NCI-H1417 (cell line): ENCODE measurements at places on chromosomes 2 and 18.

DNA sequence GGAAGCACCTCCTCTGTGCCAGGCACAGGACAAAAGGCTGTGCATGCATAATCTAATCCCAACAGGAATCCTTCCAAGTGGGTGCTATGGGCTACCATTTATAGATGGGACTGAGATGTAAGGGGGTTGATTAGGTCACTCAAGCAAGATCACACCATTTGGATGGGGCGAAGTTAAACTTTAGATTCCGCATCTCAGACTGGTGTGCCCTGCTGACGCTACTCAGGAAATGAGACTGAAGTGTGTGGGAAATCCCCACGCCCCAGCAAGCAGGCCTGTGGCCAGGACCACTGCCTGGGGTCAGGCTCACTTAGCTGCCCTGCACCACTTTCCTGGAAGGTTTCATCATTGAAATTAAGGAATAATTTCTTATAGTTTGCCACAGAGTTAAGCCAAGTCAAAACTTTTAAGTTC lies 70.5 kb upstream of the PPP1CB start:
- DNase-seq, result peak; percentile 45

GRCh38 chr2:102438578-102438977 lies 15.6 kb downstream of the IL18RAP start:
- DNase-seq, result no peak

- no peak for DNase-seq
These were observed 42.7 kb upstream of the EVA1A start for GRCh38 chr2:75603477-75603876.

DNA sequence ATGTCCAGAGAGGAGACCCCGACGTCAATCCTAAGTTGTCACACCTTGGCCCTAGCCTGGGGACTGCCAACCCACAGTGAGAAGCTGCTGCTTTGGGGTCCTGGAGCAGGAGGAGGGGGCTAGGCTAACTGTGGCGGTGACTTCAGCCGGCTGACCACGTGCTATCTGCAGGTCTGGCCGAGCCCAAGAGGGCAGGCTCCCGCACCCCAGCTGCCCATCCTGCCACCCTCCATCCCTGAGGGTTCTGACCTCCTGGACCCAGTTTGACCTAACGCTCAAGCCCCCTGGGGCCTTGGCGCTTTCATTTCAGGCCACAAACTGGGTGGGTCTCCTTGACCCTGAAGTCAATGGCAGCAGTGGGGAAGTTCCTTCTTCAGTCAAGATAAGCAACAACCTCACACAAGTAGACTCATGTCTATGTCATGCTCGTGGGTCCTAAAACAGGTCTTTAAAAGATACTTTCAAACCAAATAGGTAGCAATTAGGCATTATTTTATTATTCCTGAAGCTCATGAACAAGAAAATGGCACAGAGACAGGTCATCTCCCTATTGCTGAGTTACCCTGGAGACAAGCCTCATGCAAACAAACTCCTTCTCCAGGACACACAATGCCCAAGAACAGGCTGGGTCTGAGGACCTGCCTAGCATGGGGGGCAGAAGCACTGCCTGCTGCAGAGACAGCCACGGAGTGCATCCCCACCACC lies 2.3 kb downstream of the HES6 start:
- no peak for DNase-seq

DNA sequence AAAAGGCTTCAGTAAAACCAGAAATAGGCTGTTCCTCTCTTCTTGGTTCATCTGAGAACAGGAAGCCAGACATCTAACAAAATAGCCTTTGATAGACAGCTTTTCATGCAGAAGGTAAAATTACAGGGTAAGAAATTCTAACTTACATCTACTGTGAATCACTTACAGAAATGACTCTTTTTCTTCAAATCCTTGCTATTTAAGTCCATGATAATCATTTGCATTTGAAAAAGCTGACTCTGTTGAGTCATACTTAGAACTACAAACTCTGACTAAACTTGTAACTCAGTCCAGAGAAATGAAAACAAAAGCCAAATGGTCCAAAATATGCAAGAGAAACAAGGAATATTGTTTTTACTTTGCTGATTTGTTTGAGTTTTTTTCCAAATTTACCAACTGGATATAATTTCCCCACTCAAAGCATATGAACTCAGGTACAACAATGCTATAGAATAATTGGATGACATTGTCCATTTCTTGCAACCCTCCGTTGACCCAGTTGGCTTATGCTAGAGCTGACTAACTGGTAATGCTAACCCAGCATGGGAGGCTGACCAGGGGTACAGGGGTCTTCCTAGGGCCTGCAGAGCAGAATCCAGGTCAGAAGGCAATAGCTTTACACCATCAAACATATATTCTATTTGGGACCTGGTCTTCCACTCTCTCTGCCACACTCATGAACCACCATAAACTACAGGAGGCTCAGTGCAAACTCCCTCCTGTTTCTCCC lies 18.8 kb upstream of the MREG start:
- no peak for DNase-seq

DNA sequence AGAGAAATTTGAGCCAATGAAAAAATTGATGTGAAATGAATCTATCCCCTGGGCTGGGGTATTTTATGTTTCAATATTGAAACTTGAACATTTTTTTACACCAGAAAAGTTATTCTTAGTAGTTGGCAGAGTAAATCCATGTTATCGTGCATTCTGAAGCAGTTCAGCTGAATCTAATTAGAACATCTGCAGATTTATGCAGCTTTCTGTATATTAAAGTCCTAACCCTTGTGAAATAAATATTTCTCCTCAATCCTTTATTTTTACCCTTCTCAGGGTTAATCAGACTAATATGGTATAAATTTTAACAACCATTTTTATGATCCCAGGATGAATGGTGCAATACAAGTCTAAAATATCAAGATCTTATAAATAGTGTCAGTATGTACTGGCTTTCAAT lies 69.5 kb downstream of the CDH20 start:
- DNase-seq, result no peak

GRCh38 chr2:230627806-230628724 lies 84.6 kb upstream of the CAB39 start:
- DNase-seq, result no peak

- no peak for DNase-seq
These were observed 70.3 kb downstream of the ASXL2 start for GRCh38 chr2:25808006-25808383.

DNA sequence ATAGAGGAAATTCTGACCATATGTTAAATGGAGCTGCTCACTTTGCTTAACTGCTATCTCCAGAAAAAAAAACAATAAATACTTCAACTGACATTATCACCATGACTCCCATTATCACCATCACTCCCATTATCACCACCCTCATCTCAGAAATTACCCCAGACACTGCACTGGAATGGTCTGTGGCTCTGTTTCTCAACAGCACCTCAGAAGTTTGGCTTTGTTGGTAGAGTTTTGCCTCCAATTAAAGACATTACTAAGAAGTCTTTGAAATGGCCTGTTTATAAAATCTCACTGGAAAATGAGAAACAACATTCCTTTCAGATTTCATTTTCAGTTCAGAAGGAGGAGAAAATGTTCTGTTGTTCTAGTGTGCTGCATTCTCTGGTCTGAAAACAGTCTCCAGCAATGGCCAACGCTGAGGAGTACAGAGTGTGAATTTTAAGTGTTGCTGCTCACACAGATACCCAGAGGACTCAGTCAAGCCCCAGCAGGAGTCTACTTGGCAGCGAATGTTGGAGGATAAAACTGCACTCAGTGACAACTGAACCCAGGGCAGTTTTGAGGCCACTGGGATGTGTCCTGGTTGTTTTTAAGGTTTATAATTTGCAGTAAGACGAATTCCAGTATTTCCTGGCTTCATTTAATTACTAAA lies 364.5 kb upstream of the CDH2 start:
- DNase-seq, result no peak

- DNase-seq, result no peak
These were observed 138.0 kb downstream of the AKAIN1 start for GRCh38 chr18:5058768-5059695.

- DNase-seq, result no peak
These were observed 1.4 kb downstream of the MCM6 start for GRCh38 chr2:135874777-135875365.
